Umbilical cord (tissue), 2 donors: ENCODE measurements at places on chromosomes 11 and 22. TPM values are rescaled to one million over a fixed set of nuclear protein-coding genes. Genes with fewer than 3 reads are reported as not detected.

GRCh38 chr22:43555561-43556515, 144.0 kb downstream of the MPPED1 start:
- DNase-seq: no peak

DNA sequence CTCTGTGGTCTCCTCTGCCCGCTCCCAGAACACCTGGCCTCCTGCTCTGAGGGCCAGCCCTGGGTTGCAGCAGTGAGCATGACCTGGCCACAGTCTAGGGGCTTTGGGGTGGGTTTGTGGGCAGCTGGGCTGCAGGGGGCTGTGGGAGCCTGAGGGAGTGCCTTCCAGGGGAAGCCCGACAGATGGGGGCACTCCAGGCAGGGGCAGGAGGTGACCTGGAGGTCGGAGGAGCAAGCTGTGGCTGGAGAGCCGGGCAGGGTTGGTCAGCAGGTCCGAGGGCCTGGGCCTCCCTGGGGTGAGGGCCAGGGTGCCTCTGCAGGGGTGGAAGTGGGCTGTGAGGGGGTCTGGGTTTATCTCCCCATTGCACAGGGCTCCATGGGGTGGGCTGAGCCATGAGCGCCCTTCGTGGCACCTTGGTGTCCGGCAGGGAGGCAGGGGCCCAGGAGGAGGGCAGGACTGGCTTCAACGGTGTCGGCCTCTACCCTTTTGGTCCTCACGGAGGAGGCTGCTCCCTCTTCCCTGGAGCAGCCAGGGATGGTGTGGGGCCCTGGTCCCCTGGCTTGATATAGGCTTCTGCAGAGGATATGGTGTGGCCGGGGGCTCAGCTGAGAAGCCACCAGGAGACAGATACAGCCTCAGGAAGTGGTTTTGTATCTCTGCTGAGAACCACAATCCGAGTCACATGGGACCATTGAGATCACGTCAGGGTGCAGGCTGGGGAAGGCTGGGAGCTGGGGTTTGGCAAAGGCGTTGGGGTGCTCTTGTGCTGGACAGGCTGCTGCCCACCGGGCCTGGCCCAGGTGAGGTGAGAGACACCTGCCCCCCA, 22.3 kb downstream of the KCNQ1 start:
- no peak for DNase-seq

DNA sequence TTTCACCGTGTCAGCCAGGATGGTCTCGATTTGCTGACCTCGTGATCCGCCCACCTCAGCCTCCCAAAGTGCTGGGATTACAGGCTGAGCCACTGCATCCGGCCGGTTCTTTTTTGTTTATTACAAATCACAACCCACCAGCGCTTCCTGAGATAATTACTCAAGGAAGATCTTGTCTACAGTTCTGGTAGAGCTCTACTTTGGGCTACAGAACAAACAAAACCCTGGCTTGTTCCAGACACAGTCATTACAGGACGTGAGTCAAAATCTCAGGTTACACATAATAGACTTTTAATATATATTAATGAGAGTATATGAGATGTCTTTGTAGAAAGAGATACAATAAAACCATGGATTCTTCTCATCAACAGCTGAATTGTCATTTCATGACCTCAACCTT, 42.8 kb upstream of the NUP50 start:
- no peak for DNase-seq

DNA sequence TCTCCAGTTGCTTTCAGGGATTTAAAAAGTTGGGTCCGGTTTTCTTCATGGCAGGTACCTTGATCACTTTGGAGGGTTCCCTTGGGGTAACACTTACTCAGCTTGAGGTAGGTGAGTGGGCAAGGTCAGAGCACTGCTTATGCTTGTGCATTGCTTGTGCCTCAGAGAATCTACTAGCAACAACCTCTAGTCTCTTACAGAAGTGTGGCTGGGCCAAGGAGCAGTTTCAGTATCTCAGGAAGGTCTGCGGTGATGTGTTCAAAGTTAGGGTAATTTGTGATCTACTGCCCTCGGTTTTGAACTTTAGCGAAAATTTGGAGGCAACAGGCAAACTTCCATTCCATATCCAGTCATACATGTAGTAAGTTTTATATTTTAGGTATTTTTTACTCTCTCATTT, 62.8 kb downstream of the NCAM1 start:
- DNase-seq: no peak

GRCh38 chr11:35047179-35047578, 91.8 kb upstream of the CD44 start:
- no peak for DNase-seq

DNA sequence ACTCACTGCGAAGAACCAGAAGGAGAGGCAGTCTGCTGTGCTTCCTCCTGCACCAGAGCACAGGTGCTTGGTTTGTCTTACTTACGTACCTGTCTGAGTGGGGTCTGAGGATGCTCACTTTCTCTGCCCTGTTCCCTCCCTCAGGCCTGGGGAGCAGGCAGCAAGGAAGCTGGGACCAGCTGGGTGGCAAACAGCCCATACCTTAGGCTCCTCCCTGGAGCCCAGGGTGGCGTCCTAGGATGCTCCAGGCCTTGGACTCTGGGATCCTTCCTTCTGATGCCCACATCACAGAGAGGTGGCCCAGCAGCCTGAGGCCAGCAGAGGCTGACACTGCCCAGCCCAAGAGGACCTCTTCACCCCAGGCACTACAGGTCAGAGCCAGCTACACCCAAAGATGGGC, 593.2 kb downstream of the BRD1 start:
- no peak for DNase-seq

DNA sequence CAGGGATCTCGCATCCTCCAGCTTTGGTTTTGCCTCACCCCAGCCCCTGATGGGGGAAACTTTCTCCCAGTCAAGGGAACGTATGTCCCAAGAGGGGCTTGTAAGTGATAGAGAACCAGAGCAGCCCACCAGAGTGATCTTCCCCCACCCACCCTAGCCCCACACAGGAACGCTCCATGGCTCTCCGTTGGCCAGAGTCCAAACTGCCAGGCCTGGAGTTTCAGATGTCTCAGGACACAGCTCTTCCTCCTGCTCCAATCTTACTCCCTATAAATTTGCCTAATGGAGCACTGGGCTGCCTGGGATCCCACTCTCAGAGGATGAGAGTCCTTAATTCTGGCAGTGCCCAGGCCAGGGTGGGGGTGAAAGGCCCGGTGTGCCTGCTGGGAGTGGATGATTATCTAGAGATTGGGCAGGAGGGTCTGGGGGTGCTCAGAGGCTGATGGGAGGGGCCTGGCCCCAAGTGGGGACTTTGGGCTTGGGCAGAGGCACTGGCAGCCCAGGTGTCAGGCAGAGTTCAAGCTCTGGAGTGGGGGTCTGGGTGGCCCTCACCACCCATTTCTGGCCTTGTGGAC, 79.9 kb downstream of the WNT7B start:
- no peak for DNase-seq

GRCh38 chr22:35582861-35583670, 34.1 kb downstream of the MB start:
- peak; percentile 59 for DNase-seq

GRCh38 chr22:29734838-29735237, 15.0 kb downstream of the CABP7 start:
- no peak for DNase-seq

- DNase-seq: peak; percentile 59
Observed at GRCh38 chr11:23112987-23113886, 253.0 kb upstream of the CCDC179 start.

DNA sequence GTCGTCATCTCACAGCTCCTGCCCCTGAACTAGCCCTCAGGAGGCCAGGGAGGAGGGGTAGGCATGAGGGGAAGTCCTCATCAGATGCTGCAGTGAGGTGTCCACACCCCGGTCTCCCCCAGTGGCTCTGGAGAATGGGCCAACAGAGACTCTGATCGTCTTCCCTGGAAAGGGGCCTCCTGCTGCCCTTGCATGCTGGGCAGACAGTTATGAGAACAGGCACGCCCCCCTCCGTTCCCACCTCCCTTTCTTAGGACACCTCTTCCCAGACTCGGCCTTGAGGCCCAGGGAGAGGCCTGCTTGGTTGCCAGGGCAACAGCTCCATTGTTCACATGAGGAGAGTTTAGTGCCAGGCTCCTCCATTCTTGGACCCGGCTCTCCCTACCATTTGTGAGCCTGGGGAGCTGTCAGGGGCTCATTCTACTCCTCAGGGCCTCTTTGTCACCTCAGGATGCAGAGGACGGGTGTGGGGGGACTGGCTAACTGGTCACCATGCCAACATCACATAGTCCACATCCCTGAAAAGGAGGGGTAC, 157.7 kb downstream of the TTC17 start:
- no peak for DNase-seq

GRCh38 chr11:125180413-125181305, 16.1 kb downstream of the PKNOX2 start:
- peak; percentile 37 for DNase-seq

DNA sequence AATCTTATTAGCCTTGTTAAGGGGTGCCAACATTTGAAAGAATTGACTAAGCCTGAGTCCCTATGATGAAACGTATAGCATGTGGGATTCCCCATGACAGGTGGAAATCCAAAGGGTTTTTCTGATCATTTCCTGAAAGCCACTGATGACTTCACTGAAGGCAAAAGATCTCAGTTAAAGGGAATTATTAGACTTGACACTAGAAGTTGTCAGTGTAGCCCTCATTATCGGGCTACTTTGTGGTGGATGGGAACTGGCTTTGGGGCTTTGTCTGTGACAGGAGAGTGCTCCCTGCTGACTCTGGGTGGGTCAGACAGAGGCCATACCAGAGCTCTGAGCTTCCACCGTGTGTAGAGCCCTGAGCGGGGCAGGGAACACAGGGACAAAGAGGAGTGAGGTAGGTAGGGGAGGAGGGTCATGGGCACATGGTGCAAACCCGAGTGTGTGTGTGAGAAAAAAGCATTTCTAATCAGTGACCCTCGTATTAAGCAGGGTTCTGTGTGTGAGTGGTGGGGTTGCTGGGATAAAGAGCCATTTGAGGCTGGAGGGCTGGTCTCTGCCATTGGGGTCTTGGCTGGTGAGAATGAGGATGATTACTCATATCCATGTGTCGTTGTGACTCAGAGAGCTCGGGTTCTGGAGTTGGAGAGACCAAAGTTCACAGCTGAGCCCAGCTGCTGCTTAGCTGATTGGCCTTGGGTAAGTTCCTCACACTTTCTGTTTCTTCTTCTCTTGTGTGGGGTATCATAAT, 101.1 kb downstream of the GRIK4 start:
- DNase-seq: no peak

DNA sequence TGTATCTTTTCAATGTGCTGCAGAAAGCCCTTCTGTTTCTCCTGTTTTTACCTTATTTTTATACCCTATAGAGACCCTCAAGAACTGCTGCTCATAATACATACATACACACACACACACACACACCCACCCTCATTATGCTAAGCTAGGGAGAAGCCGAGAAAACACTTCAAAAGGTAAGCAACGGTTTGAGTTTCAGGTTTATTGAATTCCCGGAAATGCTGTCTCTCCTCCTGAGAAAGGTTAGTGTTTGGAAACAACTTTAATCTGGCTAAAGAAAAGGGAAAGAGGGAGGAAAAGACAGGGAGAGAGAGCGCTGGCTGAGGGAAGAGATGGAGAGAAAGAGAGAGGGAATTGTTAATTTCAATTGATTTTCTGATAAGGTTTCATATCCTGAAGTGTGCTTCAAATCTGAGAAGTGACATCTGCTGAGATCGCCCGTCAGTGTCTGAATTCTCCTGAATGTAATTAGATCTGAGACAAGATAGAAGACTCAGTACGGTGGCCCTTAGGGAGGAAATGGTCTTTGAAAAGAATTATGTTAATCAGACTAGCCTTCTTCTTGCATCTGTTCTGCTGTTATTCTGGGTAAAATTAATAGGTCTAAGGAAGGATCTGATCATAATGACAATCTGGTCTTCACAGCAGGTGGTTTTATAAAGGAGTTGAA, 169.1 kb downstream of the NXPE2 start:
- DNase-seq: no peak

DNA sequence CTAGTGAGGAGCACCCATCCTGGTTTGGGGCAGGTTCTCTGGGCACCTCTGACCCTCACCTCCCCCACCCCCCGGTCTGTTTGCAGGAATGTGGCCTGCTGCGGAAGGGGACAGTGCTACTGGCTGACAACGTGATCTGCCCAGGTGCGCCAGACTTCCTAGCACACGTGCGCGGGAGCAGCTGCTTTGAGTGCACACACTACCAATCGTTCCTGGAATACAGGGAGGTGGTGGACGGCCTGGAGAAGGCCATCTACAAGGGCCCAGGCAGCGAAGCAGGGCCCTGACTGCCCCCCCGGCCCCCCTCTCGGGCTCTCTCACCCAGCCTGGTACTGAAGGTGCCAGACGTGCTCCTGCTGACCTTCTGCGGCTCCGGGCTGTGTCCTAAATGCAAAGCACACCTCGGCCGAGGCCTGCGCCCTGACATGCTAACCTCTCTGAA, 26.9 kb upstream of the TXNRD2 start:
- DNase-seq: no peak

DNA sequence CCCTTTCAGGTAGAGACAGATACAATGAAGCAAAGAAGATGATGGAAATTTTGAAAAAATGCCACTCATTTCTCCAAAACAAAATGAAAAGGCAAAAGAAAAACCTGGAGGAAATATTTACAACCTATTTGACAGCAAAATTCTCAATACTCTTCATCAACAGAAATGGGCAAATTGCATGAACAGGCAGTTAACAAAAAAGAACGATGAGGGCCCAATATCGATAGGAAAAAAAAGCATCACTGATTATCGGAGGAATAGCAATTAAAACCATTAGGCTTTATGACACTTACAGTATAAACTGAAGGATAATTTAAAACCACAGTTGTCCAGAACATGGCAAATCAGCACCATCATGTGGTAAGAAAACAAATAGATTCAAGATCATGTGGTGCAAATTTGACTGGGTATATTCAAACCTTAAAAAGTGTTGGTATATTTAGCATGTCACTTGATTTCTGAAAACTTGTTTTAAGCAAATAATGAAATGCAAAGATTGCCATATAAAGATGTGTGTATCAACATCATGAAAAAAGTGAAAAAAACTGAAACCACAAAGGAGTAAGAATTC, 222.9 kb downstream of the BRD1 start:
- DNase-seq: no peak

DNA sequence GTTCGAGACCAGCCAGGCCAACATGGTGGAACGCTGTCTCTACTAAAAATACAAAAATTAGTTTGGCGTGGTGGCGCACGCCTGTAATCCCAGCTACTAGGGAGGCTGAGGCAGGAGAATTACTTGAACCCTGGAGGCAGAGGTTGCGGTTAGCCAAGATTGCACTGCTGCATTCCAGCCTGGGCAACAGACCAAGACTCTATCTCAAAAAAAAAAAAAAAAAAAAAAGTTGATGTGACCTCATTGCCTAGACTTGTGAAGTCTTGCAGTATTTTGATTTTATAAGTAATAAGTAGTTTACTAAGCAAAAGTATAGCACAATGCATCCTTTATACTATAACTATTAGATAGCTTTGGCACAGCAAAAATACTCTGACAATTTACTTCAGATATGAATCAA, 9.9 kb upstream of the CUL5 start:
- no peak for DNase-seq

- no peak for DNase-seq
Observed at GRCh38 chr11:5922749-5923426, 19.2 kb upstream of the OR56A3 start.

- DNase-seq: peak; percentile 51
Observed at GRCh38 chr22:32720924-32721323, 80.6 kb upstream of the TIMP3 start.

- peak; percentile 96 for DNase-seq
Observed at GRCh38 chr11:113314389-113315301, at the start of gene TTC12. Gene TTC12, plus strand, starts transcription at chr11:113314583. Its CDS starts 1,675 bp downstream, at chr11:113316258.

Gene ARSA
- 5.8 TPM for total RNA-seq

Gene CCND1
- 60.7 TPM for total RNA-seq

Gene PANX1
- total RNA-seq: 52.2 TPM

Gene IFITM10
- not detected for total RNA-seq

Gene TOP3B
- 24.8 TPM for total RNA-seq

Gene LARGE2
- total RNA-seq: not detected

Gene GRM5
- 3.1 TPM for total RNA-seq

Gene MAPK12
- 21.4 TPM for total RNA-seq

Gene CHADL
- total RNA-seq: 1.9 TPM

Gene FGF19
- total RNA-seq: 1.4 TPM

Gene CHCHD10
- total RNA-seq: not detected
